Trophoblast cell (in vitro differentiated cells and primary cell): ENCODE measurements at places on chromosomes 11 and 22.

DNA sequence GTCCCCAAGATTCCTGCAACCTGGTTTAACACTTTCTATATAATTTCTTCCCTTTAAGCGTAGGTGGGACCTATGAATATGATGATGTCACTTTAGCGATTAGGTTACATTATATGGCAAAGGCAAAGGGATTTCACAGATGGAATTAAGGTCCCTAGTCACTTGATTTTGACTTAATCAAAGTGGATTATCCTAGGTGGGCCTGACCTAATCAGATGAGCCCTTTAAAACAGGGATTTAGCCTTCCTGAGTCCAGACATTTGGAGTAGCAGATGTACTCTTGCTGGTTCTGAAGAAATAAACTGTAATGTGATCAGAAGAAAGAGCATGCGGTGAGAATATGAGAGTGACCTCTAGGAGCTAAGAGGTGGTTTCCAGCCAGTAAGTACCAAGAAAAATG is 67.8 kb upstream of the LIN7C start:
- DNase-seq = no peak

- no peak for DNase-seq
Measured at GRCh38 chr22:33983558-33983957, 63.3 kb upstream of the LARGE1 start.

DNA sequence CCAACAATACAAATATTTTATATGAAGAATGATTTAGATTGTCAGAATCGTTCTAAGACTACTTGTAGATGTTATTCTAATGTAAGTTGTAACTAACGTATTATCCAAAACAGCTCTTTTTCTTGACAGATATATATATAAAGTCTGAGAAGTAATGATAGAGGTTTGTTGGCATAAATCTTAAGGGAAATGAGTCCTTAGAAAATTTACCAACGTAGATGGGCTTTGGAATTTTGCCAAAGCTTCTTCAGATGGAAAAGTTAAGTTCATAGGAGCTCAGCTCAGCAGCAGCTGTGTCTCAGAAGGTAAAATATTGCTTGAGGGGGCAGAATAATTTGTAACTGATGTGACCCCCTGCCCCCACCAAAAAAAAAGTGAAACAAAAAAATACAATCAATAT is 66.7 kb downstream of the BID start:
- DNase-seq = no peak

DNA sequence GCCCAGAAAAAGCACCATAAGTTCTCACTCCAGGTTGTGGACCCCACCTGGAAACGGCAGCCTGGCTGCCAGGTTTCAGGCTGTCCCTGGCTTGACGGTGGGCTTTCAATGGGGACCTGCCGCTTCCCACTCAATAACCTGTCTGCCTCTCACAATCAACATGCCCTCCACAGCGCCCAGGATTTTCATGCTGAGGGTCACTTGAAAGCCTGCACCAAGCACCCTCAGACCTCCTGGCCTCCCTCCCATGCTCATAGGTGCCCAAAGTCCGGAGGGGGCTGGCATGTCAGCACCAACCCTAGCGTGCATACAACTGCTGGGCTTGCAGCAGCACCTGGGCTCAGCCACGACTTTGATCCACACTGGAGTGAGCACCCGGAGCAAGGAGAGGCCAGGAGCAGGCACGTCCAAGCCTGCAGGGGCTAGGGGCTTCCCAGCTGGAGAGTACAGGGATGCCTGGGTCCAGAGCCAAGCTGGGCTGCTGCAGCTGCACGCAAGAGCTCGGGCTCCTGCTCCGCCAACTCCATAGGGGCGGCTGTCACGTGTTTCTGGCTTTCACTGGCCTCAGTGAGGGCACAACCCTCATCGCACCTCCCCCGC is 1214.3 kb upstream of the RAG2 start:
- DNase-seq = no peak

- DNase-seq = no peak
Measured at GRCh38 chr22:40694411-40694810, 15.1 kb downstream of the MCHR1 start.

DNA sequence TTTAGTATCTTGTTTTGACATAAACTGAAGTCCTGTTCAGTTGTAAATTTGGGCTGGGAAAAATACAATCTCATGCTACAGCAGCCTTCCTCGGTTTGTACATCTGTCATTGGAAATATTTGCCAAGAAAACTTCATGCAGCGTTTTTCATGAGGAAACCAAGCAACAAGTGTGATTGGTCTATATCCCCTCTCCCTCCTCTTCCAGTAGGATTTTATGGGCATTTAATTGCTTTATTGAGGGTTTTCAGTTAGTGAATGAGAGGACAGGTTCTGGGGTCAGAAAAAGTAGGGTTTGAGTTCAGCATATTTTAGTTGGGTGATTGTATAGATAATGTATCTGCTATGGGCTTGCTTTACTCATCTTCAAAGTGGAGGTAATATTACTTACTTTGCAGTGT is 90.1 kb upstream of the RAG2 start:
- no peak for DNase-seq

DNA sequence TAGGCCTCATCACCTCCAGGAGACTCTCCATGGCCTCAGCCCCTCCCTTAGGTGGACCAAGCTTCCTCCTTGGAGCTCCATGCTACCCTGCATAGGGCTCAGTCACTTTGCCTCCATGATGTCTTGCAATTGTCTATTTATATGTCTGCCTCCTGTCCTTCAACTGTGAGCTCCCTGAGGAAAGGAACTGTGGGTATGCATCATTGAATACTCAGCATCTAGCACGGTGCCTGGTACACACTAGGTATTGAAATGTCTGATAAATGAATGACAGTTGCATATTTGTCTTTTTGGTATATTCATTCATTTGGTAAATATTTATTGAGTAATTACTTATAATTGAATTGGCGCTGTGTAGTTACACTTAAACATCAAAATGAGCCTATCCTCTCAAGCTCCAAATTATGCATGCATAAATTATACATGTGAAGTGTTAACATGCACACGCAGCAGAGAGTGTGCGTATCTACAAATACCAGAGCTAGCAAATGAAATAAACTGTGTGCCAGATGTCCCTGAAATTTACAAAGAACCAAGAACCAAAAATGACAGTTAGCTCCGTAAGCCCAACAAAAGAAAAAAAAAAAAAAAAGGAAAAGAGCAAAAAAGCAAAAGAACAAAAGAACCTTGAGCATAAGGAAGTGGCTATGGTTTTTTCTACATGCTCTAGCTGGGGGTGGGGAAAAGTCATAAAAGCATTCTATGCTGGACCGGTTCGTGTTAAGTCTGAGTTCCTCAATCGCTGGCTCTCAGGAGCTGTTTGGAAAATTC is 25.2 kb downstream of the GRAP2 start:
- no peak for DNase-seq

DNA sequence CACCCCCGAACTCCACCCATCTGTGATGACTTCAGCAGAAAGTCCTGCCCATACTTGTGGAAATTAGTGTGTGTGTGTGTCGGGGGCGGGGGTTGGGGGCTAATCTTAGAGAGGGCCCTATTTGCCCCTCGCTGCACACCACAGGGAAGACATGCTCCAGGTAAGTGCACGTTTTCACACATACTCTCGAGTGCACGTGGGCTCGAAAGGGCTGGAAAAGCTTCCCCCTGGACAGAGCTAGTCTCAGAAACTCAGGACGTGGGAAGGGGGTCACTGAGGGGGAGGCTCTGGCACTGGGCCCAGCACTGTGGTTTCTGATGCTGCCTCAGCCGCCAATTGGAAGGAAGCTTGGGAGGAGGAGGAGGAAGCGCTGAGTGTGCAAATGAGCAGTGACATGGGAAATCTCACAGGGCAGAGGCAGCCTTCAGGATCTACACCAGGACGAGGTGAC is 40.7 kb upstream of the CD82 start:
- DNase-seq = no peak

DNA sequence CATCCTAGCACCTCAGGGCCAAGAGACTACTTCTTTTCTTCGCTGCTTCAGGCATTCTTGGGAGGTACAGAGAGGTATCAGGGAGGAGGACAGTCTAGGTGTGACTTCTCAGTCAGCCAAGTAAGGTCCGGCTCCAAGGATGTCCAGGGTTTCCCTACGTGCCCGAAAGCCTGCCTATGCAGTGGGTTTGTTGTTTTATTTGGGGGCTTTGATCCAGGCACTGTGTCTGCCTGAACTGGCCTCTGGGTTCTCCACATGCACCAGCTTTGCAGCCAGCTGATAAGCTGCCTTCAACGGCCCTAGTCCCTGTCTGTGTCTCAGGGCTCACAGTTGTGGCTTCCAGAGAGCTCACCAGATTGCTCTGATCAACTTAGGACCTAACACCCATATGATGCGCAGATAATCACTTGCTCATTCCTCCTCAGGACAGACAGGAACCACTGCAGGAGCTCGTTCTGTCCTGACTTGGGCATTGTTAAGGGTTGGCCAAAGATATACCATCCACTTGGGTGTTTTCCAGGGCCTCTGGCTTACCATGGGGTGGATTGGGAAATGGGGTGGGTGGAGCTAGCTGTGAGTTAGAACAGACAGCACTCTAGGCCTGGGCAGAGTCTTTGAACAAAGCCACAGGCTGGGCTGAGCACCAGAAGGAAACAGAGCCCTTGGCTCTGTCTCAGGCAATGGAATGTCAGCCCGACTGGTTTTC is 45.5 kb upstream of the CRYBB3 start:
- DNase-seq = no peak

- DNase-seq = no peak
Measured at GRCh38 chr11:45411228-45411946, 125.2 kb upstream of the SYT13 start.

GRCh38 chr11:9138612-9139579 is 47.5 kb upstream of the SCUBE2 start:
- DNase-seq = peak; percentile 75

GRCh38 chr11:70608568-70609470 is 210.5 kb downstream of the CTTN start:
- peak; percentile 26 for DNase-seq
